SJCRH30 (cell line): ENCODE measurements at places on chromosomes 6 and 20.

GRCh38 chr6:7649037-7649810 lies 59.2 kb downstream of the SNRNP48 start:
- DNase-seq, result no peak

- DNase-seq, result no peak
Observed at GRCh38 chr6:83430611-83431544, at the start of gene ME1. TSS of gene ME1 (minus strand) at chr6:83431051. CDS start at chr6:83430954, 97 bp downstream.

DNA sequence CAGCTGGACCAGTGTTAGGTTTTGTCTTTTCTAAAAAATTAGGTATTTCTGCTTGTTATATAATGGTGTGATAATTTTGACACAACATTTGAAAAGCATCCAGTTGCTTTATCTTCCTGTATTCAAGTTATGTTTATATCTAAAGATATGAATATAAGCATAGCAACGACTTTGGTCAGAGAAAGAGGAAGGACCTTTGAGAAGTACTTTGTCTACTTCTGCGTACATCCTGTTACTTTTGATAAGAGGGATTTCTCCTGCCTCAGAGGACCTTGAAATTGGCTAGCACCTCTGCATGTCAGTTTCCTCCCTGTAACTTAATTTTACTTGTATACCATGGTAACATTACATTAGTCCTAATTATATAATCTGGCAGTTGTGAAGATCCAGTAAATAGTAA lies 24.8 kb downstream of the PHF20 start:
- DNase-seq, result no peak

GRCh38 chr20:34985461-34986310 lies 30.0 kb downstream of the MYH7B start:
- DNase-seq, result no peak

GRCh38 chr6:92114797-92115196 lies 1304.6 kb downstream of the EPHA7 start:
- no peak for DNase-seq

- DNase-seq, result no peak
Observed at GRCh38 chr6:148382861-148383260, 40.2 kb downstream of the SASH1 start.

- DNase-seq, result no peak
Observed at GRCh38 chr6:72861935-72862432, 240.1 kb downstream of the KCNQ5 start.

DNA sequence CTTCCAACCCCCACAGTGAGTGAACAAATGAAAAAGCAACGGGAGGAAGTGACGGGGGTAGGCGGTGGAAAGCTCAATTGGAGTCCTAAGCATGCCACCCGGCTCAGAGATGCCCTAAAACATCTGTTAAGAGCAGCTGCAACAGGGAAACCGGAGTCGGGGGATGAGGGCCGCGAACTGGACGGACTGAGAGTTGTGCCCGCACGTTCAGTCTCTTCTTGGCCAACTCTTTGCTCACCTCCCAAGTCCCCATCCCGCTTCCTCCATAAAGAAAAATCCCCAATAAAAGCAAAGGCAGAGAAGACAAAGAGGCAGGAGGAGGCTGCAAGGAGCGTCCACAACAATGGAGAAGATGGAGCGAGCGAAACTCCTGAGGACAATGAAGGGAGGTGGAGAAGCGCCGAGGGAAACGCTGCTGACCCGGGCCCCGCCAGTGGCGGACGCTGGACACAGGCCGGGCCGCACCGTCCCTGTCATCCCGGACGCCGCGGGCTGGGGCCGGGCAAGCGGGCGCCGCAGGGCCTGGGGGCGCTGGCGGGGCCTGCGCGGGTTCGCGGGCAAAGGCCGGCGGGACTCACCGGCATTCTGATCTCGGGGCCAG lies 600 bp downstream of the SEC63 start:
- peak; percentile 84 for DNase-seq

DNA sequence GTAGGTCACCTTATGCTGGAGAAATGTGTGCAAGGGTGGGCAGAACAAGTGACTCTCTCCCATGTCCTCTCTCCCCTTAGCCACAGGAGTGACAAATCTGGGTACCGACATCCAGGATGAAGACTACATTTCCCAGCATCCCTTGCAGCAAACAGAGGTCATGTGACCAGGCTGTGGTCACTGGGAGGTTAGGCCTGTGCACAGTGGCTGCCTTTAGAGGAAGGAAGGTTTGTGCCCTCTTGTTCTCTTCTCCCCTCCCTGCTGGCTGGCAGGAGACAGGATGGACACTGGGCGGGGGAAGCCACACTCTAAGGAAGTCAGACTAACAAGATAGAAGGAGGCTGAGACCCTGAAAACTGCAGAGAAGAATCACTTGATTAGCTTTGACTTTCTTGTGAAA lies 360.2 kb downstream of the PREX1 start:
- DNase-seq, result peak; percentile 66

GRCh38 chr20:17999566-17999965 lies 30.7 kb downstream of the MGME1 start:
- DNase-seq, result no peak

DNA sequence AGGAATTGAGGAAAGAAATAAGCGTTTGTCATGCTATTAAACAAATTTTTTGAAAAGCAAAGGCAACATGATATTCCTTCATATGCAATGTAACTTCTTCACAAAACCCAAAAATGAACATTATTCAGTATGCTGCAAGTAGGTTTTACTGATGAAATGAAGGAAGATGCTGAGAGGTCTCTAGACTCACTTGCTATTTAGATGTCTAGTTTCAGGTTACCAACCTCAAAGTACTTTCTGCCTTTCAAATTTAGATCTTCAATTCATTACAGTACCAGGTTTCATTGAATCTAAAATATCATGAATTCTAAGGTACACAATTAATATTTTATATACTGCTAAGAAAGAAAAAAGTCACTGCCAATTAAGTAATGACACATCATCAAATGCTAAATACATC lies 39.9 kb downstream of the MYO6 start:
- no peak for DNase-seq

GRCh38 chr20:48680650-48681049 lies 147.1 kb downstream of the PREX1 start:
- no peak for DNase-seq

- peak; percentile 60 for DNase-seq
Observed at GRCh38 chr6:37940074-37940847, 120.7 kb downstream of the ZFAND3 start.
